ENCODE measurements at places on chromosomes 12 and 14. TPM values are rescaled to one million over a fixed set of nuclear protein-coding genes. Genes with fewer than 3 reads are reported as not detected.

Gene NKX2-1
- not detected for total RNA-seq

Gene SLC7A8
- total RNA-seq: not detected

Gene HSP90B1
- total RNA-seq: 205 TPM

Gene C12orf60
- 3.6 TPM for total RNA-seq

Gene ING4
- 23.2 TPM for total RNA-seq

Gene NEUROD4
- not detected for total RNA-seq

Gene STAB2
- total RNA-seq: not detected

Gene ZNF140
- total RNA-seq: 8.6 TPM

Gene OR6C74
- total RNA-seq: not detected

Gene RNASE7
- total RNA-seq: not detected

Gene CYP46A1
- total RNA-seq: not detected

Gene KCNJ8
- 1.4 TPM for total RNA-seq

Gene CD69
- 4.1 TPM for total RNA-seq

Data from Caki2 (cell line).